ENCODE measurements at places on chromosomes 12 and 14.

- peak; percentile 56 for DNase-seq
Measured at GRCh38 chr12:15584366-15585041, 204.7 kb downstream of the EPS8 start.

- no peak for DNase-seq
Measured at GRCh38 chr14:54702014-54702491, 135.1 kb downstream of the SAMD4A start.

GRCh38 chr14:70935135-70935534, 27.9 kb downstream of the PCNX1 start:
- no peak for DNase-seq

DNA sequence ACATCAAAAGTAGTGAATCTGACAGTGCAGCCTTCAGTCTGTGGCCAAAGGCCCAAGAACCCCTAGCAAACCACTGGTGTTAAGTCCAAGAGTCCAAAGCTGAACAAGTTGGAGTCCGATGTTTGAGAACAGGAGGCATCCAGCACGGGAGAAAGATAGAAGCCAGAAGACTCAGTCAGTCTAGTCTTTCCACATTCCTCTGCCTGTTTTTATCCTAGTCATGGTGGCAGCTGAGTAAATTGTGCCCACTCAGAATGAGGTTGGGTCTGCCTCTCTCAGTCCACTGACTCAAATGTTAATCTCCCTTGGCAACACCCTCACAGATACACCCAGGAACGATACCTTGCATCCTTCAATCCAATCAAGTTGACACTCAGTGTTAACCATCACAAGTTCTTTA, 1255.4 kb downstream of the LRFN5 start:
- no peak for DNase-seq

GRCh38 chr12:104143002-104143401, 5.0 kb upstream of the NFYB start:
- no peak for DNase-seq

- no peak for DNase-seq
Measured at GRCh38 chr14:63788011-63788933, 60.4 kb upstream of the SGPP1 start.

Data from GM12864 (cell line).